ENCODE measurements at places on chromosomes 2 and 18.
A peak's percentile ranks its signal among the peaks of the same experiment; 100 is the strongest.

DNA sequence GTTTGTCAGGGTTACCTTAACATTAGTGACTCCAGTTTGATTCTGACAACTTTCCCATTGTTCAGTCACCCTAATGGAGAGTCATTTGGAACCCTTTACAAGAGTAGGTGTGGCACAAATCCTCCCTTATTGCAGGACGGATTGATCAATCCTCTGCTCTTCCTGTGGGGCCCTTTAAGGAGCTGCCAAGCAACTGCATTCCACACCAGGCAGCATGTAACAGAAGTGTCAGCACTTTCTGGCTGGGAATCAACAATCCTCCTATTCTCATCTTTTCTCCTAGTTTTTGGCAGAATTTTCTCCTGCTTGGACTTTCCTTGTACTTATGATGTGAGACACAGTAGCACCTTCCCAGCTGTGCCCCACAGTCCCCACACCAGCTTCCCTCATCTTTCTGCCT is 177.8 kb downstream of the ST6GAL2 start:
- DNase-seq = no peak

DNA sequence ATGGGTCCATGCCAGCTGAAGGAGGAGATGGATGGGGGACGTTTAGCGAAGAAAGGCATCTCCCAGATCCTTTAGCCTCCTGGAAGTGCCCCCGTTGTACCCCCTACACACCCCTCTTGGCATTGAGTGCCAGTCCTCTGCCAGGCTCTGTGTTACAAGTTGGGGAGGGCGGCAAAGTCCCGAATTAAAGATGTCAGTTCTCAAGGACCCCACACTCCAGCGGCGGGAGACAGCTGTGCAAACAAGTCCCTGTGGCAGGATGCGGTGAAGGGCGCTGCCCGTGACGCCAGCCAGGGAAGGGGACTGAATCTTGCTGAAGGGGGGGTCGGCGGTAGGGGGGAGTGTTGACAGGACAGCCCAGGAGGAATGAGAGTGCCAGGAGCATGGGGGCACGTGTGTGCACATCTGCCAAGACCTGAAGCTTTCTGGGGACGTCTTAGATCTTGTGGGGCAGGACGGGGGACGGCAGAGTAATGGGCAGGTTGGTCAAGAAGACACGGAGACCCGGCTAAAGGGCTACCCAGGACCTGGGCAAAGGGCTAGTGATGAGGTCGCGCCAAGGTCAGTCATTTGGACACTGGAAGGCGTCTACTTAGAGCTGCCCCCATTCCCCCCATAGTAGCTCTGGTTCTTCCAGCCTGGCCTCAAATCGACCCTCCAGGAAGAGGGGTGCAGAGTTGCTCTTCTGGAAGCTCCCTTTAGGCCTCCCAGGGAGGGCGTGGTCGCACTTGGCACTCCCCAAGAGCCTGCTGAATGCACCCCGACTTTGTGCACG is 2.8 kb upstream of the CTDSP1 start:
- DNase-seq = peak; percentile 72

- DNase-seq = peak; percentile 91
Observed at GRCh38 chr2:177265824-177266817, 1.6 kb upstream of the NFE2L2 start.

- DNase-seq = no peak
Observed at GRCh38 chr2:10665833-10666232, 23.9 kb downstream of the NOL10 start.

- DNase-seq = no peak
Observed at GRCh38 chr2:240111253-240111652, 24.9 kb downstream of the COPS9 start.

DNA sequence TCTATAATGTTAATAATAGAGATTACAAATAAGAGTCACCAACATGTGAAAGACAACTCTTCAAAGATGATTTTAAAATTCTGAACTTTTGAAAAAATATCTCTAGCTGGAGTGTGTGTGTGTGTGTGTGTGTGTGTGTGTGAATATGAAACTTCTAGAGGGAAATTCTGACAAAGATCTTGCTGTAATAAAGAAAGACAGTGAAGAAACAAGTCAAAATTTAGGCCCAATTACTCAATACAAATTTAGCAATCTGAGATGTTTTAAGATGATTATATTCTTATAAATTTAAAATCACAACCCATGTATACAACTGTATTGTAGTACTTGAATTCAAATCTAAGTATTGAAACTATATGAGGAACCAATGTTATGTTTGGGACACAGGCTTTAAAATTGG is 57.2 kb upstream of the UGP2 start:
- DNase-seq = no peak

DNA sequence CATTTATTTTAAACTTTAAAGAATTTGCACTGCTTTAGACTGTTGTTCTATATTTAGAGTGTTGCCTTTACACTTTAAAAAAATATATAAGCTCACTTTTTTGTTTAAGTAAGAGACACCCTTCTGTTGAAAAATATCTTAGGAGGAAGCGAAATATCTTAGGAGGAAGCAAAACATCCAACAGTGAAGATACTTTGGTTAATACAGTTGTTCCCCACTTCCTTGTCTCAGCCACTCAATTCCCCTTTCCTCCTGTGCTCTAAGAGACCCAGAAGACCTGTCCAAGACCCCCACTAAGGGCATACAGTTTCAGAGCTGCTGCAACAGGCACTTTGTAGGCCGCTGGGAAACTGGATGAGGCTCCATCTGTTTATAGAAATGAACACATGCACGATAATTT is 5.7 kb downstream of the SERPINB8 start:
- no peak for DNase-seq

DNA sequence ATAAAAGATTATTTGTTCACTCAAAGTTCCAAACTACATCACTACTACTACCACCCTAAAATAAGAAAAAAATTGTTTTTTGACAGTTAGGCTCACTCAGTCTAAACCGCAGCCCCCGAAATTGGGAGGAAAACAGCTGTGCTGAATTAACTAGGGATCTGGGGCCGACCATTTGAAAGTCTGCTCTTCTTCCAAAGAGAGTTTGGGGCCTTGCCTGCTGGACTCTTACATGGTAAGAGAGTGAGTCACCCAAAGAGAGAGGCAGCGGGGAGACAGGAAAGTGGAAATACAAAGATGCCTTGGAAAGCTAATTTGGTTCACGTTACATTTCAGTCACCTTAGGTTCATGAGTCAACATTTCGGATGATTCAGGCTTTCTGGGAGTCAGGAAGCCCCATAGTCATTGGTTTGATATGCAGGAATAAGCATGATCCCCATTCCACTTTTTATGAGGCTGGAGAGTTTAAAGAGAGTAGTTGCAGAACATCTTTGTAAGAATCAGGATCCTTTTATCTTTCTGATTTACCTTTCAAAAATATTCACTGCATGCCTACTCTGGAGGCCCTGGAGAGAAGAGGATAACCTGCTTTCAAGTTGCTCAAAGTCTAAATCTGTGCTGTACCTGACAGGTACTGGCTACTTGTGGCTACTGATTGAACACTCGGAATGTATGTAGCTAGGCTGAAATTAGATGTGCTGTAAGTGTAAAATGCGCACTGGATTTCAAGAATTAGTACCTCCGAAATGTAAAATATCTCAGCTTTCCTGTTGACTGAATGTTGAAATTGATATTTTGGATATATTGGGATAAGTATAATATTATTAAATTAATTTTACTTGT is 995 bp upstream of the RTN4 start:
- DNase-seq = peak; percentile 100

DNA sequence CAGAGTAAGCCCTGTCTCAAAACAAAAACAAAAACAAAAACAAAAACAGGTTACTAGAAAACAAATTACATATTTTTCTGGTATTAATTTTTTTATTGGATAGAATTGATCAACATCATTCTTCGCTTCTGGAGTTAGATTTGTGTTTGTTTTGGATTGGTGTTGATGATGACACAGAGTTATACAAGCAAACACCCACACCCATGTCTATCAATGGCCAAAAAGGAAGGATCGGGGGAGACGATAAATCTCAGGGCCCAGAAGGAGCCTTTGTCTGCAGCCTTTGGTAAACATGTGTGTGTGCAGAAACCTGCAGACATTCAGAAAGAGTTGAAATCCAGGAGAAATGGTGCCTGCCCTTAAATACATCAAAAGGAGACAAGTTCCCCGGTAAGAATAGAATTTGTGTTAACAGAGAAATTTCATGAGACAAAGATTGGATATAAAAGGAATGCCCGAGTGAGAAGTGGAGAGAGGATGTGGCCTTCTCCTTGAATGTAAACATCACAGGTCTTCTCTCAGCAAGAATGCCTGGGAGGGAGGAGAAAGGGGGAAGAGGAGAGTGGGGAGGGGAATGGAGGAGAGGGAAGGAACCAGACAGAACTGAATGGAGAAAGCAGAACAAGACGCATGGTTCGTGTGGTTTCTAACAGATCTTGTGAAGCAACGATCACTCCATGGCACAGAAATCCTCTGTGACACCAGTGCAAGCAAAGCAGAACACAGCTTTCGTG is 40.4 kb upstream of the TMEM178A start:
- no peak for DNase-seq

- no peak for DNase-seq
Observed at GRCh38 chr2:139674577-139674976, 894.4 kb upstream of the NXPH2 start.

- no peak for DNase-seq
Observed at GRCh38 chr18:77069482-77069881, 63.1 kb downstream of the MBP start.

DNA sequence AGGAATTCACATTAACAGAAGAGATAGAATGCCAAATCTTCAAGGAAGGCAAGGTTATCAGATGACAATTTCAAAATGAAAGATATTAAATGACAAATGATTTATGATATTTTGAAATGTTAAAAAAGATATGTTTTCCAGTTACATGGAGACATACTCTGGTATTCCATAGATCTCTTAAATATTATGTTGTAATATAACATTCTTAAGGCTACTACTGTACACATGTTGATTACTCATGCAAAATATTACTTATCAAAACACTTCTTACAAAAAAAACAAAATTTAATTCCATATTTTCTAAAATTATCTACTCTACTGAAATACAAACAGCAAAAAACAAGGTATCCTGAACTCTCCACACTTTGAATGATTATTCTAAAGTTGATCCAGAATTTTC is 22.9 kb downstream of the RTTN start:
- no peak for DNase-seq

- DNase-seq = no peak
Observed at GRCh38 chr2:194323740-194324139, 1333.3 kb upstream of the SLC39A10 start.

GRCh38 chr2:151627353-151627752 is 106.9 kb downstream of the NEB start:
- DNase-seq = peak; percentile 77

GRCh38 chr2:15846626-15847025 is 93.7 kb upstream of the MYCN start:
- DNase-seq = no peak

- no peak for DNase-seq
Observed at GRCh38 chr2:191947235-191947634, 100.3 kb upstream of the CAVIN2 start.

DNA sequence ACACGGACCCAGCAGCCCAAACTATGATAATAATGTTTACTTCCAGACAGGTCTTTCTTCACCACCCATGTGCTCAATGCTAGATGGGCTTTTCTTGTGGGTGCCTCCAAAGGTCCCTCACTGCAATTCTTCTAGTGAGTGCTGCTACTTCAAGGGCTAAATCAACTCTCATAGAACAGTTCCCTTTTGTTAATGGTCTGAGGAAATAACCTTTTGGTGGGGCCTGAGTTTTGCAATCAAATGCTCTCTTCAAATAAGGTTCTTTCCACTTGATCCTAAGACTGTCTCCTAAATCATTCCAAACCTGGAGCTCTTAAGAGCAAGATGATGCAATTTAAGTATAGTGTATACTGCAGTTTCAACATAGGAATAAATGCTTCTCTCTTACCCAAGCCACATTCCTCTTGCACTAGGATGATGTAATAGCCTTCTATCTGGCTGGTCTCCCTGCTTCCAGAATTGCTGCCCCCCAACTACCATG is 6.0 kb downstream of the NEMP2 start:
- no peak for DNase-seq

GRCh38 chr2:3575534-3576262 is 638 bp downstream of the RPS7 start:
- peak; percentile 39 for DNase-seq

DNA sequence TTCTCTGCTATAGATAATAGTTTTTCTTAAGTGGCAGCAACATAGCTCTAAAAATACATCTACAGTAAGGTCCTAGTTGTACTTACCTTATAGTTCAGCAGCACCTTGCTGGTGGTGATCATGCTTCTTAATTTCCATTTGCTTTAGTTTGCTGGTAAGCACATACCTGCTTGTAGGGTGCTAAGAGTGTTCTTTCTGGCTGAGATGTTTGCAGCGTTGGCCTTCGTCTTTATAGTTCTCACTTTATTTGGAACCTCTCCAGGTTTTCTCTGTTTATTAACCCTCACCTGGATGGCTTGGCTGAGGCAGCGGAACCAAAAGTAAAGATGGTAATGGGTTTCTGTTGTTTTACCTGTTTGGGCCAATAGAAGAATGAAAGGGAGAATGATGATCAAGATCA is 123.6 kb upstream of the EFEMP1 start:
- no peak for DNase-seq

DNA sequence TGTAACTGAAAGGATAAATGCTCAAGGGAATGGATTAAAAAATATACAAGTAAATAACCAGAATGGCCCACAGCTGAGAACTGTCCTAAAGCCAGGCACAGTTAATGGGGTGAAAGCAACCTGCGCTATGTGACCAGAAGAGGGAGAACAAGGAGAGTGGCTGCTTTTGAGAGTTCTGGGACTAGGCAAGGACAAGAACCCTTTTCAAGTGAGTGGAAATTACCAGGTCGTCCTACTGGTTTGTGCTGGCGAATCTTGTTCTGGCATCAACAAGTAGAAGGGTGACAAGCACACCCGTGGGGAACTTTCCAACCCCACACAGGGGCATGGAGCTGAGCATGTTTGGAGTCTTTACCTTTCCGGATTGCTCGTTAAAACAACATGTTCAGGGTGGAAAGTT is 82.8 kb downstream of the TMEM17 start:
- DNase-seq = no peak

Data from kidney tubule cell (primary cell).